ENCODE measurements at places on chromosomes 11 and 22.

GRCh38 chr11:71062199-71062598 lies 190.2 kb downstream of the SHANK2 start:
- H3K27ac ChIP-seq, result no peak overlapping the region
- H3K4me3 ChIP-seq, result no peak overlapping the region

DNA sequence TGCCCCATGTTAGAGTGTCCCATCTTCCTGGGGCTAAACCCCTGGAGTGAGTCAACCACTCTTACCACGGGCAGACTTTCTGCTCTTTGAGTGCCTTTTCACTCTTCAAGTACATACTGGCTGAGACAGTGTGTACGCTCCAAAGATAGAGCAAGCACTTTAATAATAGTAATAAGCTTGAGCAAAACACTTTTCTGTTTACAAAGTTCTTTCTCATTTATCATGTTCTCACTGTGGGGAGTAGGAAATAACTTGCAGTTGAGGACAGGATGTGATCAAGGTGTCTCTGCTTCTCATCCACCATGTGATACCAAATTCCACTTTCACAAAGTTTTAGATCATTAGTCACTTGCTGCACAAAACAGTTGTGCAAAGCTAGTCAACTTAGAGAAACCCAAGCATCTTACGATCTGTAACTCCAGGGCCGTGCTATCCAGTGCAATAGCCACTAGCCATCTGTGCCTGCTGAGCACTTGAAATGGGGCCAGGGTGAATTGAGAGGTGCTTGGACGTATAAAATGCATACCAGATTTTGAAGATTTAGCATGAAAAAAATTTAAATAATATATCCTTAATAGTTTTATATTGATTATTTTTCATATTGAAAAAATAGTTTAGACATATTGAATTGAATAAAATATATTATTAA lies 135.3 kb downstream of the KIF18A start:
- H3K36me3 ChIP-seq, result no peaks in the 10 kb centered on the region
- H3K27ac ChIP-seq, result no peak overlapping the region
- H3K4me3 ChIP-seq, result no peak overlapping the region
- no peaks in the 10 kb centered on the region for H3K4me1 ChIP-seq
- no peaks in the 10 kb centered on the region for H3K27me3 ChIP-seq
- DNase-seq, result no peak

DNA sequence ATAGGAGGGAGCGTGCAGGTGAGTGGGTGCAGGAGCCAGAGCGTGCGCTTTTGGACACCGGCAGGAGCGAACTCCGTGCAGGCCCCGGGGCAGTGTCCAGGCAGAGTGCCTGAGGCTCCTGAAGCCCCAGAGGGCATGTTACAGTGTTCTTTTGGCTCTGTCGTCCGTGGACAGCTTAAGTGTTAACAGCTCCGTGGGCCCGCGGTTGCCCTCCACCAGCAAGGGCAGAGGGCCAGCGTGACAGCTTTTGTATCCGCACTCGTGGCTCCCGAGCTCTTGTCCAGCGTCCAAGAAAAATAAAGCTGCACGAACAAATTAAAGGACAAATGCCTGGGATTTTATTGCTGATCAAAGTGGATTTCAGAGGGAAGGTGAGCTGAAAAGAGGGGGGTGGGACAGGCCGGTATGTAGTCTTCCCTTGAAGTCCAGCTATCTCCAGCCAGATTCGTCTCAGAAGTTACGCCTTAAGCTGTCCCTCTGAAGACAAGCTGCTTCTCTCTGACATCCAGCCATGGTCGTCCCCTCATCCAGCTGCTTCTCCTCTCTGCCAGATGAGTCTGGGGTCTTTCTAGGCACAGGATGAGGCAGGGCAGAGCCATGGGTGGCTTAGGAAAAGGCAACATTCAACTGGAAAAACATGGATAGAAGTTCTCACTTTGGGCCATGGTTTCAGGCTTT lies 968 bp upstream of the TMEM109 start:
- peaks cover 59% of the 10 kb centered on the region for H3K4me1 ChIP-seq
- peak overlapping the region; percentile 87 for H3K27ac ChIP-seq
- H3K36me3 ChIP-seq, result no peaks in the 10 kb centered on the region
- no peak overlapping the region for H3K4me3 ChIP-seq

GRCh38 chr22:50583294-50583861 lies 729 bp upstream of the CHKB start:
- peaks cover 18% of the 10 kb centered on the region for H3K4me1 ChIP-seq
- no peak for DNase-seq
- no peaks in the 10 kb centered on the region for H3K27me3 ChIP-seq
- peak overlapping the region; percentile 58 for H3K4me3 ChIP-seq
- no peaks in the 10 kb centered on the region for H3K36me3 ChIP-seq

- H3K4me3 ChIP-seq, result no peak overlapping the region
- no peaks in the 10 kb centered on the region for H3K27me3 ChIP-seq
- no peak for DNase-seq
- peaks cover 25% of the 10 kb centered on the region for H3K4me1 ChIP-seq
Measured at GRCh38 chr22:22384267-22384666, 124.3 kb downstream of the ZNF280B start.

- H3K27ac ChIP-seq, result no peak overlapping the region
- no peak for DNase-seq
- H3K4me3 ChIP-seq, result no peak overlapping the region
- no peaks in the 10 kb centered on the region for H3K27me3 ChIP-seq
Measured at GRCh38 chr11:121661880-121662486, 209.2 kb upstream of the SORL1-AS1 start.

- H3K27me3 ChIP-seq, result no peaks in the 10 kb centered on the region
- H3K4me3 ChIP-seq, result no peak overlapping the region
- H3K27ac ChIP-seq, result no peak overlapping the region
- no peaks in the 10 kb centered on the region for H3K36me3 ChIP-seq
- no peak for DNase-seq
Measured at GRCh38 chr11:17256512-17256911, 20.0 kb upstream of the NUCB2 start.

- no peaks in the 10 kb centered on the region for H3K27me3 ChIP-seq
- H3K36me3 ChIP-seq, result peaks cover 16% of the 10 kb centered on the region
- no peaks in the 10 kb centered on the region for H3K4me1 ChIP-seq
- no peak overlapping the region for H3K4me3 ChIP-seq
- H3K27ac ChIP-seq, result no peak overlapping the region
- DNase-seq, result no peak
Measured at GRCh38 chr11:95821640-95822039, 31.3 kb downstream of the CEP57 start.

- H3K27me3 ChIP-seq, result no peaks in the 10 kb centered on the region
- no peak overlapping the region for H3K4me3 ChIP-seq
- H3K36me3 ChIP-seq, result no peaks in the 10 kb centered on the region
- DNase-seq, result no peak
Measured at GRCh38 chr11:134398079-134398444, 14.0 kb downstream of the B3GAT1 start.

- no peaks in the 10 kb centered on the region for H3K27me3 ChIP-seq
- peak overlapping the region; percentile 86 for H3K4me3 ChIP-seq
- H3K4me1 ChIP-seq, result peaks cover 27% of the 10 kb centered on the region
- peak overlapping the region; percentile 93 for H3K27ac ChIP-seq
Measured at GRCh38 chr22:21568347-21569075, 997 bp downstream of the UBE2L3 start.

DNA sequence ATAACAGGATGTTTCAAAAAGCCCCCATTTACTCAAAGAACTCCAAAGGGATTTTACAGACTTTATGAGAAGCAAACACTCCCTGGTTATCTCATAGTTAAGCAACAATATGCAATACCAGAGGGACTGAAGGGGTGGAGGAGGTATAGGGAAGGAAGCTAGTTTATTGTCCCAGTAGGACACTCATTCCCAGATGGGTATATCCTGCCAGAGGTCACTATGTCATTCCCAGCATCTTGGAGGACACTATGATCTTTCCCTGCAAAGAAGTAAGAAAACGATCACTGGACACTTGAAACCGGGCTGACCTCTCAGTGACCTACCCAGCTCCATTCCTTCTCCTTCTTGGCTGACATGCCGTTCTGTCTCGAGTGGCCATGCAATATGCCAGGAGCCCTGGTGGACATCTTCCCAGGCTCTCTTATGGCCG lies 114.5 kb downstream of the NAT10 start:
- H3K4me3 ChIP-seq, result no peak overlapping the region
- no peak for DNase-seq
- no peaks in the 10 kb centered on the region for H3K36me3 ChIP-seq
- H3K27me3 ChIP-seq, result no peaks in the 10 kb centered on the region
- no peak overlapping the region for H3K27ac ChIP-seq
- H3K4me1 ChIP-seq, result no peaks in the 10 kb centered on the region

- peaks cover 14% of the 10 kb centered on the region for H3K36me3 ChIP-seq
- H3K27ac ChIP-seq, result no peak overlapping the region
- no peak for DNase-seq
- H3K4me1 ChIP-seq, result no peaks in the 10 kb centered on the region
- H3K4me3 ChIP-seq, result no peak overlapping the region
Measured at GRCh38 chr22:27844256-27844655, 42.7 kb upstream of the MN1 start.

- H3K36me3 ChIP-seq, result no peaks in the 10 kb centered on the region
- H3K4me1 ChIP-seq, result no peaks in the 10 kb centered on the region
- no peak overlapping the region for H3K27ac ChIP-seq
- H3K4me3 ChIP-seq, result no peak overlapping the region
- no peaks in the 10 kb centered on the region for H3K27me3 ChIP-seq
- DNase-seq, result no peak
Measured at GRCh38 chr11:28571371-28571770, 463.2 kb downstream of the METTL15 start.

GRCh38 chr11:36532941-36533601 lies 23.0 kb upstream of the TRAF6 start:
- H3K27me3 ChIP-seq, result no peaks in the 10 kb centered on the region
- no peaks in the 10 kb centered on the region for H3K4me1 ChIP-seq
- DNase-seq, result no peak
- no peak overlapping the region for H3K27ac ChIP-seq

DNA sequence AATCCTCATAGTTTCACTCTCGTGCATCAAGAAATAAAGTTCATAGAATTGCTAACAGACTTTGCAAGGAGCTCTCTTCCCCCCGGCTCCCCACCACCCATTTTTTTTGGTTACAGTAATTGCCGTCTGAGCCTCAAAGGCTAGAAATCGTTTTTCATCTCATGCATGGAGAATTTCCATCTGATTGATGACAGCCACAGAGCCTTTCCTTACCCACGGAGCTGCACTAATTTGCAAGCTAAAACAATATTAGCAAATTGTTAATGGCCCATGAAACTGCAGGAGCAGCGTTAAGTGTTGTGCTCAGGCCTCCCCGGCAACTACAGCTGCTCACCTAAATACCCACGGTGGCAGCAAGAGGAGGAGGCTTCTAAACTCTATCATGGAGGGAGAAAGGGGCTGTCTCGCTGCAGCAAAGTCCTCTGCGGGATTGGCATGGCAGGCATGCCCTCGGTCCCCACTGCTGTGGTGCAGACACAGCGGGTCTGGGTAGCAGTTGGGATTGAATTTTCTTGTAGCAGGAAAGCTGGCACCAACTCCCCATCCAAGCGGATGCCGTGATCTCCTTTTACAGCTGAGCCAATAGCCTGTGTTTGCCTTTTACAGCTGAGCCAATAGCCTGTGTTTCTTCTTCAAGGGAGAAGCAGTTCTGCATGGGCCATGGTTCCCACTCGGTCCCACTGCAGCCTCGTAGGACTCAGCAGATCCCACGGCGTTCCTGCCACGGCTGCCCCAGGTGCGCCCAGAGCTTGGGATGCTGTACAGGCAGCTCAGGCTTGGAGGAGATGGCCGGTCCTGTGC lies 412.3 kb downstream of the BRD1 start:
- H3K4me3 ChIP-seq, result no peak overlapping the region
- H3K27ac ChIP-seq, result no peak overlapping the region
- H3K27me3 ChIP-seq, result no peaks in the 10 kb centered on the region
- DNase-seq, result no peak
- no peaks in the 10 kb centered on the region for H3K36me3 ChIP-seq

DNA sequence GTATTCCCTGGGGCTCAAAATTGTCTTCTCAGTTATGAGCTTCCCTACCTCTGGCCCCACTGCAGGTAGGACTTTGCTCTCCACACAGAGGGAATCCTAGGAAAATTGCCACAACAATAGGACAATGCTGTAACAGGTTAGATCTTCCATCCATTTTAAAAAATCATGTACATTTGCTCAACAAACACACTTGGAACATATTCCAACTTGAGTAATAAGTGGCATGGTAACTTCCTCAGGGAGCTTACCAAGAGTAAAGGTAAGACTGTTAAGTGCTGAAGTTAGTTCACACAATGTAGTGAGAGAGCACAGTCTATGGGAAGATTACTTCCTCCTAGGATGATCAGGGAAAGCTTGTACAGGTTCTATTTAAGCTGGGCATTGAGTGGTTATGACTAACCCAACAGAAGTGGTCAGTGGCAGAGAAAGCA lies 78.9 kb upstream of the BIRC3 start:
- no peak overlapping the region for H3K4me3 ChIP-seq
- no peaks in the 10 kb centered on the region for H3K36me3 ChIP-seq
- no peak overlapping the region for H3K27ac ChIP-seq
- H3K4me1 ChIP-seq, result no peaks in the 10 kb centered on the region

GRCh38 chr11:112881461-112881860 lies 79.8 kb upstream of the NCAM1 start:
- DNase-seq, result no peak
- H3K27ac ChIP-seq, result no peak overlapping the region
- H3K4me1 ChIP-seq, result no peaks in the 10 kb centered on the region
- no peaks in the 10 kb centered on the region for H3K36me3 ChIP-seq
- no peaks in the 10 kb centered on the region for H3K27me3 ChIP-seq
- H3K4me3 ChIP-seq, result no peak overlapping the region

DNA sequence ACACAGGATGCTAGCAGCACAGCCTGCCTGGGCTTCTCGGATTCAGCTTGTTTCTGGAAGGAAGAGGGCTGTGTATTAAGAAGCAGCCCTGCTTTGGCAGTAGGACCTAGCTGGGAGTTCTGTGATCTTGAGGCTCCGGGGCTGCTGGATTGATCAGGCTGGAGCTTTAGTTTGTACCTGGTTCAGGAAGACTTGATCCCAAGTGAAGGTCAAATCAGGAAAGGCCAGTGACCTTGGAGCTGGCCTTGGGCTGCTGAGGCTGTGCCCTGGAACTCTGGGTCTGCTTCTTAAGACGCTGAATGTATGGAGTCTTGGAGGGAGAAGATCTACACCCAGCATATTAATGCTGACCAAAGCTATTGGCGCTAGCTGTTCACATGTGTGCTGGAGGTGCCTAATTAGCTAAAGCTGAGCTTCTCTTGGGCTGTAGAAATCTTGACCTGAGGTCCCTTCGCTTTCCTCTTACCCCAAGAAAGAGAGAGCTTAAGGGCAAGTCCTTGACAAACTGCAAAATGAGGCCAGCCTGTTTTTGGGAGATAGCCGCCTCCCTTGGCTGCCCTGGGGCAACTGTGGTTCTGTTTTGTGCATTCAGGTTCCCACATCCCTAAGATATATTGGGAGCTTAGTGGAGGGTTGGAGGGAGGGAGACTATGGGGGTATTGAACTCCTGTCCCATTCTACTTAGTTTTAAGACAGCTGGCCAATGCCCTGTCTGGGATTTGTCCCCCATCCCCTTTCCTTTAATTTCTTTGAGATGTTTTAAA lies 135.9 kb downstream of the DBX1 start:
- no peak overlapping the region for H3K4me3 ChIP-seq
- no peaks in the 10 kb centered on the region for H3K27me3 ChIP-seq
- H3K27ac ChIP-seq, result no peak overlapping the region
- no peaks in the 10 kb centered on the region for H3K36me3 ChIP-seq
- H3K4me1 ChIP-seq, result no peaks in the 10 kb centered on the region

GRCh38 chr11:5280582-5281102 lies 10.9 kb upstream of the HBE1 start:
- DNase-seq, result no peak
- H3K4me3 ChIP-seq, result no peak overlapping the region
- H3K27ac ChIP-seq, result no peak overlapping the region
- no peaks in the 10 kb centered on the region for H3K27me3 ChIP-seq

GRCh38 chr11:64390558-64390957 lies 31.6 kb downstream of the RPS6KA4 start:
- H3K27ac ChIP-seq, result no peak overlapping the region
- DNase-seq, result no peak
- H3K36me3 ChIP-seq, result no peaks in the 10 kb centered on the region
- peaks cover 7% of the 10 kb centered on the region for H3K4me1 ChIP-seq
